LHCN-M2 (cell line): ENCODE measurements at places on chromosomes 13 and 19.

GRCh38 chr13:49533591-49534269, 38.0 kb downstream of the PHF11 start:
- no peak for DNase-seq

DNA sequence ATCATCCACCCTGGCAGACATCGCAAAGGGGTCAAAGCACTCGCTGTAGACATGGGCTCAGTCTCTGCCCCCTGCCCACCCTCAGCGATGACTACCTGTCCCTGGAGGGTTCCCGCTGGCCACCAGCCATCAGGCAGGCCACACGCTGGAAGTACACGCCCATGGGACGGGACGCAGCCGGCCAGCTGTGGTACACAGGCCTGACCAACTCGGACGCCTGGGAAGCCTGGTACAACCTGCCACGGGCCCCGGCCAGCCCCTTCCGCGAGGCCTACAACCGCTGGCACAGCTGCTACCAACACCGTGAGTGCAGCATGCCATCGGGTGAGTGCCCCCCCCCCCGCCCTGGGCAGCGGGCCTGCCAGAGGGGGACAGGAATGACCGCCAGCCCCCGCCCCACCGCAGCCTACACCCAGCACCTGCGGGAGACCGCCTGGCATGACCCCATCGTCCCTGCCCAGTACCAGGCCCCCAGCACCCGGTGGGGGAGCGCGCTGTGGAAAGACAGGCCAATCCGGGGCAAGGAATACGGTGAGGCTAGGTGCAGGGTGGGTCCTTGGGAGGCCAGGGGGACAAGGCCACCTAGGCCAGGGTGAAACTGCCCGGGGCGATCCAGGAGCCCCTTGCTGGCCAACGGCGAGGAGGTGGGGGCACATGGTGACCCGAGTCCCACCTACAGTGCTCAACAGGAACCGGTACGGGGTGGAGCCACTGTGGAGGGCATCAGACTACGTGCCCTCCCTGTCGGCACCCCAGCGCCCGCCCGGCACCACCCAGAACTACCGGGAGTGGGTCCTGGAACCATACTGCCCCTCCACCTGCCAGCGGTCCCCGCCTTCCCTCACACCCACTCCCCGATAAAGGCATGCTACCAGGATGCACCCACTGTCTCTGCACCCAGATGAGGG, 4.4 kb downstream of the TEKTIP1 start:
- DNase-seq: no peak

- DNase-seq: no peak
Measured at GRCh38 chr19:17946965-17947784, 14.4 kb downstream of the CCDC124 start.

- DNase-seq: no peak
Measured at GRCh38 chr19:12885749-12886650, 1.0 kb downstream of the KLF1 start.

DNA sequence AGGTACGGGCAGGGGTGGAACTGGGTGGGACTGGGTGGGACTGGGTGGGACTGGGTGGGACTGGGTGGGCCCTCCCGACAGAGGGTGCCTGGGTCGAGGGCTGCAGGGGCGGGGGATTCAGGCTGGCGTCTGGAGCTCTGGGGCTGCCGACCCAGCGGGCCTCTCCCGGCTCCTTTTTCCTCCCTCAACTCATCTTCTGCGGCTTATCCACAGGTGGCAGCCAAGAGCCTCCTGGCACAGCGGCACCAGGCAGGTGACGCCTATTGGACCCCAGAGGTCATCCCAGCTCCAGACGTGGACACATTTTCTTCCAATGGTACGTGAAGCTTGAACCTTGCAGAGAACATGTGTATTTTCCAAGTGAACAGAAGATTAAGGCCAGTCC, 533 bp downstream of the ZNF544 start:
- peak; percentile 40 for DNase-seq

- no peak for DNase-seq
Measured at GRCh38 chr19:3619631-3620012, 7.0 kb downstream of the CACTIN start.

- DNase-seq: peak; percentile 89
Measured at GRCh38 chr13:45055902-45056648, 64.2 kb upstream of the GTF2F2 start.

- DNase-seq: no peak
Measured at GRCh38 chr13:77222909-77223308, 104.0 kb downstream of the MYCBP2 start.

DNA sequence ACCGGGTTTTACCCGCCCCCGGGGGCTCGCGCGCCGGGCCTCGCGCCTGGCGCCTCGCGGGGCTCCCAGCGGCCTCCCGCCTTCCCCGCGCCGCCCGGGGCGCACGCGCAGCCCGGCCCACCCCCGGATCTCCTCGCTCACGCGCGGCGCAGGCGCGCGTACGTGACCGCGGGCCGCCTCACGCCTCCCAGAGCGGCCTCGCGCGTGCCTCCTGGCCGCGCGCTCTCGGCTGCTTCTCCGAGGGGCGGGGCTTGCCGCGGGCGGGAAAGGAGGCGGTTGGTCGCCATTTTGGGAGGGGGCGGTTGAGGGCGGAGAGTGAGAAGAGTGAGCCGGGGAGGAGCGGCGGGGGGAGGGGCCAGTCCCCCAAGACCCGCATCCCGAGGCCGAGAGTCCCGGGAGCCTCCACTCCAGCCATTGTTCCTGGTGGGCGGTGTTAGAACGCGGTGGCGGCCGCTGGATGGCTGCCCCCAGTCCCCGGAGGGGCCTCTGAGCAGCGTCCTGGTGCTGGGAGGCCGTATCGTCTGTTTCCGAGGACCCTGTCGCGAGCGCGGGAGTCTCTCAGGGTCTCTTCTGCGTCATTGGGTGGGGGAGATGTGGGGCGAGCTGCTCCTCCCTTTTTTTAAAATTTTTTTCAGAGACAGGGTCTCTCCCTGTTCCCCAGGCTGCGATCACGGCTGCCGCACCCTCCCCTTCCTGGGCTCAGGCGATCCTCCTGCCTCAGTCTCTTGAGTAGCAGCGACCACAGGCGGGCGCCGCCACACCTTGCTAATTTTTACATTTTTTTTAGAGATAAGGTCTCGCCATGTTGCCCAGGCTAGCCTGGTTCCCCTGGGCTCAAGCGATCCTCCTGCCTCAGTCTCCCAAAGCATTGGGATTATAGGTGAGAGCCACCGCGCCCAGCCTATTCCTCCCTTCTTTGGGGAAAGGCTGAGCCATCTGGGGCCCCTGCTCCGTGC, at the start of gene ZNF541:
ZNF541 (minus strand) TSS at position 78 of the 956 bp plus-strand sequence. CDS start 17,292 bp downstream, outside the sequence.
- DNase-seq: no peak

DNA sequence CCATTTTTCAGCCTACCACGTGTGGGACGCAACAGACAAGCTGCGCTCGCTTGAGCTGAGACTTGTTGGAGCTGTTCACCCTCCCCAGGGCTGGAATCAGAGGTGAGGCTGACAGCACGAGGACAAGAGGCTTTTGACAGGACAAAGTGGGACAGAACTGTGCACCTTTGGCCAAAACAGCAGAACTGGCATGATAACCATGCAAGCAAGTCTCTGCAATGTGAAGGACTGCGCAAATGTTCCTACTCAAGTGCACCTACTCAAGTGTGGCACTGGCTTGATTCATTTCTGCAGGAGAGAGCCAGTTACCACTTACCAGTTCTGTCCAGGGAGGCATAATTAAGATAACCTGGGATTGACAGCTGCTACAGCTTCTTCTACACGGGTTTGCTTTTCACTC, 62.2 kb upstream of the TM9SF2 start:
- DNase-seq: no peak

- no peak for DNase-seq
Measured at GRCh38 chr13:56736966-56737365, 403.8 kb upstream of the PRR20A start.

DNA sequence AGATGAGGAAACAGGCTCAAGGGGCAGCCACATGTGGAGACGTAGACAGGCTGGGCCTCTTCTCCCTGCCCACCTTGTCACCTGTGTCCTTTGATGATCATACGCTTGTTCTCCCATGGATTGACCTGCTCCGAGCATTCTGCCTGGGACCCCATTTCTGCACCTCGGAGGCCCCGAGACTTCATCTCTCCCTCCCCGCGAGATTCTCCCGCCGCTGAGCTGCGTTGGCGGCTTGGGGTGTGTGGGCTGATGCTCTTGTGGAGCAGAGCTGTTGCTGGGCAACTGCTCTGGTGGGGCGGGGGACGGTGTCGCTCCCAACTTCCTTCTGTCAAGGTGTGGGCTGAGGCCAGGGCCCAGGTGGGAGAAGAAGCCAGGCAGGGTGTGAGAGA, 22.1 kb downstream of the MAST3 start:
- no peak for DNase-seq

DNA sequence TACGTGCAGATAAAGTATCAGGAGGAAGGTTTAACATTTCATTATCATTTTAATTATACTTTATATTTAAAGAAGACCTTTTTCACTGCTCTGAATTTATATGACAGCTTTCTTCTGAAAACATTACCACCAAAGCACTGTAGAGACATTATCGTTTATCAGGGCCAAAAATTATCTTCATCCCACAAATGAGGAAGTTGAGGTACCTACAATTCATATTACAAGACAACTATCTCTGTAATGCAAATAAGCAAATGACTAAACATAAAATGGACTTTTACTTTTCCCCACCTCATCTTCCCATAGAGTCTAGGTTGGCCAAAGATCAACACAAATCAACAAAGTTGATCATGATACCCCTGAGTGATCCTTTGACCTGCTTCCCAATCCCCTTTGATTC, 30.9 kb upstream of the SMAD9 start:
- DNase-seq: no peak

DNA sequence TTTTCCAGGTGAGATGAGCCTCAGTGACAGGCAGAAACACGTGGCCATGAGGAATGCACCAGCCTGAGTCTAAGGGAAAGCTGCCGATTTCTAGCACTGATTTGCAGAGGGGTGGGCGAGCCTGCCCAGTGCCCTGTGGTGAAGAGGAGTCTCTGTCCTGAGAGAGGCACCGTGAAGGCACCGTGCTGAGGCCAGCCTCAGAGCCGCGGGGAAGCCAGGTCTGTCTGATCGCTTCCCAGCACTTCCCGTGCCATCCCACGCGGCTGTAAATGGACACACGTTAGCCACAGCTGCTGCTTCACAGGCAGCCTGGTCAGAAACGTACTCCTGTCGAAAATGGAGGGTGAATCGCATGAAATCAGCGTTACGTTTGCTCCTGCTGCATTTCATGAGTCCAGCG, 79.8 kb downstream of the ATP11A start:
- no peak for DNase-seq

GRCh38 chr13:79538757-79539156, 57.8 kb downstream of the NDFIP2 start:
- no peak for DNase-seq

DNA sequence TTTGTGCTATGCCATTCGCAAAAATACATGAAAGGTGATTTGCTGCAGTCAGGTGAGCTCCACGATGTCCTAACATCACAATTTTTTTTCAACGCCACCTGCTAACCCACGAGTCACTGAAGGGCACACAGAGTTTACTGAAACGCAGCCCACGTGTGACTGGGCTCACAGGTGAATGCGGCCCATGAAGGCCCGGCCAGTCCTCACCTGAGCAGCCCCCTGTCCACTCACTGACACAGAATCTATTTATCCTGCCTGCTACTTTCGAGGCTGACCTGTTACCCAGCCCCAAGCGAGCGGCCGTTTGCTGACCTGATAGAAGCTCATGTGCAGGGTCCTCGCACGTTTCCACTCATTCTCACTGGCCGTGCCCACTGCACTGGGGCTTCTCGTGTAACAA, 121.9 kb upstream of the SOX1 start:
- DNase-seq: no peak

DNA sequence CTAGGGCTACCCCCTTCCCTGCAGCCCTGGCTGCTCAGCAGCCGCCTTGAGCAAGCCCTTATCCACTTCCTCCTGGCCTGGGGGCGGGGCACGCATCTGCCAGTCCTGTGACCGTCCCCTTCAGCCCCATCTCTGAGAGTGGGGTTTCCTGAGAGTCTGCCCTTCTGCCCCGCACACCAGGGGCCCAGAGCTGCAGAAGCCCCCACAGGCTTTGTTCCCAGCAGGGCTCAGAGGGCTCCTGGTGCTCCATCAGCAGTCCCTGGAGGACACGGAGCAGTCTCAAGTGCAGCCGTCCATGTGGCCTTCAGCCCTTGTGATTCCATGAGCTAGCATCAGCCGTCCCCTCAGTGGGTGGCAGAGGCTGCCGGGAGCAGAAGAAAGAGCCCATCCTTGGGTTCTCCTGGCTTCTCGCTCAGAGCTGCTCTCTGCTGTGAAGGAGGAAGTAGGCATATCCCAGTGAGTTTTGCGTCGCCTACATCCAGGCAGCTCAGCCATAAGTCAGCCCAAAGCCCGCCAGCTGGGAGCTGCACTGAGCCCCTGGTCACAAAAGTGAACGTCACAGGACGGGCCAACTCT, 16.3 kb downstream of the MYO9B start:
- no peak for DNase-seq

DNA sequence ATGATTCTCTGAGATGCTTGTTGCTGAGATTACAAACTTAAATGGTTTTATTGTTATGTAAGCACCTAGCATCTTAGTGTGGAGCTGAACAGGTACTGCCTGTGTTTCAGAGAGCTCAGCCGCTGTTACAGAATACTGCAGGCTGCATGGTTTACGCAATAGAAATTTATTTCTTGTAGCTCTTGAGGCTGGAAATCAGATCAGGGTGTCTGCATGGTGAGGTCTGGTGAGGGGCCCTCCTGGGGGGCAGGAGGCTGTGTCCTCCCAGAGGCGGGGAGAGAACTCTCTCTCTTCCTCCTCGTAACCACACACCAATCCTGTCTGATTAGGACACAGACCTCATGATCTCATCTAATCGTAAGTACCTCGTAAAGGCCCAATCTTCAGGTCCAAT, 13.1 kb downstream of the ATP11A start:
- DNase-seq: no peak

DNA sequence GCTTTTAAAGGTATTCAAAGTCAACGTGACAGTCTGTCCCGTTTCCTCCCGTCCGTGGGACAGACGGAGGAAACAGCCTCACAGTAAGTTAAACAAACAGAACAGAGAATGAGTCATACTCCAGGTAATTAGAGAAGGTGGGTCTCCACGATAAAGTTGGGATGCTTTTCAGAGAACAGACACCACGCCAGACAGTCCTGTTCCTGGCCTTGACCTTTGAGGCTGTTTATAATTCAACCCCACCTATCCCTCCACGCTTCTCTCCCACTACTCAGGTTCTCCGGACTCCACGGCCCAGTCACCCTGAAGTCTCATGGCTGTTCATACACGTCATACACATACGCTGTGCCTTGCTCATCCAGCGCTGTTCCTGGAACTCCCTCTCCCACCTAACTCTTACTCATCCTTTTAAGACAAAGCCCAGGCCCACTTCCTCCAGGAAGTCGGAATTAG, 42.5 kb downstream of the ARHGEF18 start:
- DNase-seq: no peak

DNA sequence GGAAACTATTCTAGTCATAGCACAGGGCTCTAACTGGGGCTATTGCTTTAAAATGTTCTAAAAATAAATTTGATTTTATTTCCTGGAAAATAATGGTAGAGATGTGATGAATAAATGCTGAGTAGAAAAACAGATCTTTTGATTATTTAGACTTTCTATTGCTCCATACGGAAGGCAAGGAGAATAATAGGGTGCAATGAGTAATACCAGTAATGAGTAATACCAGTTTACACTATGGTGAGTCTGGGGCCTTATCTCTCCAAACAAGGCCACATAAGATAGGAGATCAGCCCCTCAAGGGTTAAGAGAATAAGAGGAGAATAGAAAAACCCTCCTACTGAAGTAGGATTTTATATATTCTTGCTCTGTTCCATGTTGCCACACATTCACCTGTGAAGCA, 390.4 kb downstream of the KLF5 start:
- no peak for DNase-seq
